Stimulated activated CD8-positive, alpha-beta memory T cell treated with anti-CD3 and anti-CD28 coated beads, Interleukin-7, amount 100 ng/mL, for 1 hour (primary cell): ENCODE measurements at places on chromosomes 12 and 14.

DNA sequence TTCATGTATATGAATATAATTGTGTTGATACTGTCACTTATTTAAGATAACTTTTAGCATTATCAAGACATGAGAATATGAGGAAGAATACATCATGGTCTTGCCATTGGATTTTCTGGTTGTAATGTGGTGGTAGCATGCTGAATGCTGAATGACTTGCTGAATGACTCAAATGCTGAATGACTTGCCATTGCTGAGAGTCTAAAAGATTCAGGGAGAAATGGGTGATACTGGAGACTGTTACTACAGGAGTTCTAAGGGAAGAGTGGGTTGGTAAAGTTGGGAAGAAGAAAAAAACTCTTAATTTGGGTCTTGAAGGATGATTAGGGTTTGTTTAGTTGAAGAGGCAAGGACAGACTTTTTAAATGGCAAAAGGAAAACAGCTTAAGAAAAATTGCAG lies 72.1 kb upstream of the MANSC4 start:
- DNase-seq: no peak

DNA sequence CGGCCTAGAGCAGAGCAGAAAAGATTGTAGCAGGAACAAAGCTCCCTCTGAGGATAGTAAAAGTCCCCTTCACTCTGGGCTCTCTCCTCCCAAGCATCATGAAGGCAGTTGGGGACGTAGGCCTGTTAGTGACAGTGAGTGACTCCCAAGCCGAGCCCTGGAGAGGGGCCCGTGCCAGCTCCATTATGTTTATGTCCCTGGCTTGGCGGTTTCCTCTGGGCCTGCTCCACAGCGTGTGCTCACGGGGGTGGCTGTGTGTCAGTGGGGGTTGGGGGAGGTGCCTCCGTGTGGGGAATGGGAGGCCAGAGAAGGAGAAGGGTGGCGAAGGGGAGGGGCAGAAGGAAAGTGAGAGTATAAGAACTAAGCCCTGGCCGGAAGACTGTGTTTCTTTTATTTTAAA lies 170.0 kb upstream of the VASH1 start:
- no peak for DNase-seq

- DNase-seq: no peak
Measured at GRCh38 chr14:24847568-24848095, 202.3 kb downstream of the STXBP6 start.

GRCh38 chr12:14303661-14304155 lies 61.8 kb upstream of the ATF7IP start:
- DNase-seq: no peak

DNA sequence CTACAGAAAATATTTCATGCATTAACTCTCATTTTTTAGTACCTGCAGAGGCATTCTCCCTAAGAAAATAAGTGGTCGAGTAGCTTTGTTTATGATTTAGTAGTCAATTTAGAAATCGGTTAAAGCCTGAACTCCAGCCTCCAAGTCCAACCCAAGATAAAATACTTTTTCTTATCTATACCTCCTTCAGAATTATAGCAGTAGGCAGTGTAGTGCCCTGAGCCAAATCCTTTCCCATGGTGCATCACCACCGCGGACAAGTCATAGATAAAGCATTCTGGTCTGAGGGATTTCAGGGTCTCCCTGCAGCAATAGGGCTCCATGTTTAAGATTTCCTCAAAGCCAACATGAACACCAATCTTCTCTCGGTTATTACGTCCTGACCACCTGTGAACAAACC lies 30.5 kb downstream of the USP44 start:
- no peak for DNase-seq
